C1 segment of cervical spinal cord (tissue), 14 donors: ENCODE measurements at places on chromosomes 6 and 20.

- DNase-seq = no peak
These were observed 1.2 kb upstream of the HMGA1 start for GRCh38 chr6:34235307-34236130.

- DNase-seq = no peak
These were observed 528.4 kb downstream of the PKHD1 start for GRCh38 chr6:51559059-51559458.

GRCh38 chr20:15930311-15931305 is 642.6 kb downstream of the KIF16B start:
- DNase-seq = peak; percentile 69

DNA sequence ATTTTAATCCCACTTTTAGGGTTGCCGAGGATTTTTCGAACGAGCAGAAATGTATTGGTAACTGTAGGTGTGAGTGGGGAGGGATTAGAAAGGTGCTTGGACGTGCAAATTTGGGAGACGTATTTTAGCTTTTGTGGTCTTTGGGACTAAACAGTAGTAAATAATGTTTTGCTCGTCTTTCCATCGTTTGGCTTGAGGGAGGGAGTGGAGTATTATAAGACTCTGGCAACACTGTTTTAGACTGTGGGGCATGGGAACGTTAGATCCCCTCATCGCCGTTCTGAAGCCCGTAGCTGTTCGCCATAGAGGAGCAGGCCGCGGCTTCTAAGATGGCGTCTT is 2.8 kb downstream of the BRD2 start:
- DNase-seq = no peak

- no peak for DNase-seq
These were observed 26.1 kb downstream of the MANBAL start for GRCh38 chr20:37315452-37316110.

DNA sequence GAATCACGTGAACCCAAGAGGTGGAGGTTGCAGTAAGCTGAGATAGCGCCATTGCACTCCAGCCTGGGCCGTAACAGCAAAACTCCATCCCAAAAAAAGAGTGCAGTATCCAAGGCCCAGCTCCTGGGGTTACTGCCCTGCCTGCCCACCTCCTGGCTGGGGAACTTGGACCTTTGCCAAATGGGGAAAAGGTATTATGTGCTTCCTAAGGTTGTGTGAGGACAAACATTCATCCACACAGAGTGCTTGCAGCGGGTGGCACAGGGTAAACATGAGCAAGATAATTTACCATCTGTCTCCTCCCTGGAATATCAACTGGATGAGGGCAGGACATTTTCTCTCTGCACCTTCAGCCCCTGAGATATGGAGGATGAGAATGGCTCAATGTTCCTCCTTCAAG is 94.9 kb upstream of the POPDC3 start:
- DNase-seq = no peak
